ENCODE measurements at places on chromosomes 6 and 20.

DNA sequence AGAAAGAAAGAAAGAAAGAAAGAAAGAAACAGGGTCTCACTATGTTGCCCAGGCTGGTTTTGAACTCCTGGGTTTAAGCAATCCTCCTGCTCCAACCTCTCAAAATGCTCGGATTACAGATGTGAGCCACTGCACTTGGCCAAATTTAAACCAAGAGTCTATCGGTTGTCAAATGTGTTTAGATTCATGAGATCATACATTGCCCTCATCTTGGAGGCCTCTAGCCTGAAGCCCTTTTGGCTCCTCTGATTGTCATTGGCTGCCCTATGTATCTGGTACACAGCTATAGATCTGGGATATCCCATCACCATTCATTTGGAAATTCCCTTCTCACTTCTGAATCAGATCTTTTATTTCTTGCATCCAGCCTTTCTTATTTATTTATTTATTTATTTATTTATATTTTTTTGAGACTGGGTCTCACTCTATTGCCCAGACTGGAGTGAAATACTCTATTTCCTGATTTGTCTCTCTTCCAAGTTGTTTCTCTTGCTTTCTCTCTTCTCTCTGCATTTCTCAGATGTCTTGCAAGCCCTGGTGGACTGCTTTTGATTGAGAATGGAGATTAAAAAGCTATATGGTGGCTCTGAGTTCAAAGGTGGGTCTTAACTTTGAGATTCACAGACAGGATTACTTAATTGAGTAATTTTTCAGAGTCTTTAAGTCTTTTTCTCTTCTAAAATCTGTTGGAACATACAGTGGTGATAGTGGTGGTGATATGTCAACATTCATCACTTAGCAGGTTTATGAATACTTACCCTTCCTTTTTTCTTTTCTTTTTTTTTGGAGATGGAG is 121.9 kb downstream of the GJA1 start:
- no peak for DNase-seq

GRCh38 chr6:168272415-168273325 is 46.9 kb downstream of the DACT2 start:
- no peak for DNase-seq

DNA sequence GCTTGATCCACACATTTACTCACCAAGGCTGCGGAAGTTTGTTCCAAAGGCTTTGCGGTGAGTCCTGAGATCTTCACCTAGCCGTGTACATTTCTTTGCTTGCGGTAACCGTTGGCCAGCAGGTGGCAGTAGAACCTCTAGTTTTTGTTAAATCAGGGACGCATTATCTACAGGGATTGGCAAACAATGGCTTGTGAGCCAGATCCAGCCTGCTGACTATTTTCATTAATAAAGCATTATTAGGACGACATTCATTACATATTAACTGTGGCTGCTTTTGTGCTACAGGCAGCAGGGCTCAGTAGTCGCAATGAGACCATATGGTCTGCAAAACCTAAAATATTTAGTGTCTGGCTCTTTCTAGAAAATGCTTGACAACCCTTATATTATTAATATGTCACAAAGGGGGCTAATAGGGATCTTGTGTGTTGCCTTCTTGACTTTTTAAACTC is 174.1 kb downstream of the DOK5 start:
- peak; percentile 30 for DNase-seq

GRCh38 chr6:83258517-83258916 is 65.4 kb downstream of the RWDD2A start:
- DNase-seq: no peak

DNA sequence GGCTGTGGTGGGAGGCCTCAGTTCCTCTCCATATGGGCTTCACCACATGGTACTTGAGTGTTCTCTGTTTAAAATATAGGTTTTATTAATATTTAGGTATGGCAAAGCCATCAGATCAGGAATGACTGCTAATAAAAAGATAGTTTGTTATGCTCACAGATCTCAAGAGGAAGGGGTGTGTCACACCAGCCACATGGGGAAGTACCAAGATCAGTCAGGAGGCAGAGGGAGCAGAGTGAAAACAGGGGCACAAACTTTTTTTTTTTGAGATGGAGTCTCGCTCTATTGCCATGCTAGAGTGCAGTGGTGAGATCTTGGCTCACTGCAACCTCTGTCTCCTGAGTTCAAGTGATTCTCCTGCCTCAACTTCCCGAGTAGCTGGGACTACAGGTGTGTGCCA is 92.1 kb upstream of the GCM1 start:
- DNase-seq: no peak

DNA sequence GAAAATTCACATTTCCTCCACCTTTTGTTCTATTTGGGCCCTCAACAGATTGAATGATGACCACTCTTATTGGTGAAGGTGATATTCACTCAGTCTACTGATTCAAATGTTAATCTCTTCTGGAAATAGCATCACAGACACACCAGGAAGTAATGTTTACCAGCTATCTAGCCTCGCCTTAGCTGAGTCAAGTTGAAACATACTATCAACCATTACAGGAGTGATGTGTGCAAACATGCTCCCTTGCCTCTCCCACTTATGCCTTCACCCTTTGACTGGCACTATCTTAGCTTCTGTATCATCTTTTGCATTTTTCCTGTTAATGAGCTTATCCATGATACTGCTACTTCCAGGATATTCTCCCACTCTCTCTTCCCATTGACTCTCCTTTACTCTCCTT is 191.9 kb downstream of the CENPW start:
- no peak for DNase-seq

- DNase-seq: no peak
These were observed 38.4 kb downstream of the HS3ST5 start for GRCh38 chr6:114304304-114304887.

DNA sequence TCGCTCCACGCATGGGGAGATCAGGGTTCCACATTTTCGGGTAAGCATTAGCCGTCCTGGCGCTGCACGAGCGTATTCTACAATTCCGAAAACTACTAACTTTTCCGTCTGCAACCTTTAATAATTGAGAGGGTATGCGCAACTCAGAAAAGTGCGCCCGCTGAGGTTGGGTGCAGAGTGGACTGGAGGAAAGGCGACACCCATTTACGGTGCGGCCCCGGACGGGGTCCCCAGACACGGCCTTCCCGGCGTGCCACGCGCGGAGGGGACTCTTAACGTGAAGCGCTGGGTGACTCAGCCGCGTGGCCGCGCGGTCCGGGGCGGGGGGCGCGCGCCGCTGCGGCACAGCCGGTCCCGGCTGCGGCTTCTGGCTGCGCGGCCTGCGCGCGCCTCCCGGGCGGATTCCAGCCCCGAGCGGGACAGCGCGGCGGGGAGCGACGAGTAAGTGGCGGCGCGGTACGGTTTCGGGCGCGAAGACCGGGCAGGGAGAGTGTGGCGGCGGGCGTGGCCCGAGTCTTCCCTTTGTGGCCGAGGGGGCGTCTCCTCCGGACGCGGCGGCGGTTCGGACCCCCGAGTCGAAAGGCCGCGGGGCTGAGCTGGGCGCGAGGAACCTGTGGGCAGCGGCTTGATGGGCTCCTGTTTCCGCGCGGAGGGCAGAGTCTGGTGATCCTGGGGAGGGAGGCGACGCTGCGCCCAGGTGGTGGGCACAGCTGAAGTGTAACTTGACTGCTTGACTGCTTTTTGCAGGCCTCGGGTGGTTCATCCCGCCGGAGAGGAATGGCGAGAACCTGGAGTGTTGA is at the start of the genes KCTD20 and PXT1:
KCTD20 (plus strand) TSS at position 330 of the 800 bp plus-strand sequence. CDS start 27,098 bp downstream, outside the sequence.
PXT1 (minus strand) TSS at position 184 of the 800 bp plus-strand sequence. CDS start 16,772 bp downstream, outside the sequence.
- peak; percentile 61 for DNase-seq
